ENCODE measurements at places on chromosomes 2 and 18.

- DNase-seq: no peak
Measured at GRCh38 chr2:73368781-73369180, 16.9 kb upstream of the ALMS1 start.

DNA sequence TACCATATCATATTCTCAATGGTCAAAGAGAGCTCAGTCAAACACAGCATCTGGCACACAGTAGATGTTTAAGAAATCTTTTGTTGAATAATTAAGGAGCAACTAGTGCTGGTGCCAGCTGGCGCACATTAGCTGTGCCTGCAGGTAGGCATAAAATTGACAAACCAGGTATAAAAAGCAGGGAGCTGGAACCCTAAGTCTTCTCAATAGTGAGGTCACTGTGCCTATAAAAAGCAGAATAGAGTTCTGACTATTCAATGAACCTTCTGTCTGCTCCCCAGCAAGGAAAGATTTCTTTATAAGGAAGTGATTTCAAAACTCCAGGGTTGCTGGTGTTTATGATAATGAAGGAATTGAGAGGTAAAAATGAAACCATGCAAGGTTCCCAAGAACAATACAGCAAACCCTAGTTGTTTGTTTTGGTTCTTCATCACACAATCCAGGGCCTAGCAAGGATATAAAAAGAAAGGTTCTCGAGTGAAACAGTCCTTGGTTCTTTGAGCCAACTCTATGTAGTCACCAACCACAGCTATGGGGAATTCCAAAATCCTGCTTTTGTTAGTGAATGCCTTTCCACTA is 76.1 kb downstream of the THADA start:
- DNase-seq: peak; percentile 2

- no peak for DNase-seq
Measured at GRCh38 chr2:144183727-144184126, 336.2 kb downstream of the ZEB2 start.

- no peak for DNase-seq
Measured at GRCh38 chr2:64918220-64918886, 70.8 kb upstream of the SLC1A4 start.

GRCh38 chr18:12026562-12026961 is 45.3 kb downstream of the IMPA2 start:
- no peak for DNase-seq

All from HTR-8/SVneo (cell line).